ENCODE measurements at places on chromosomes 13 and 19.

- DNase-seq: no peak
Measured at GRCh38 chr13:35046587-35046986, 104.5 kb downstream of the NBEA start.

GRCh38 chr19:47458672-47459071, 13.0 kb downstream of the SLC8A2 start:
- DNase-seq: no peak

- no peak for DNase-seq
Measured at GRCh38 chr13:43546251-43546650, 240.5 kb downstream of the ENOX1 start.

- DNase-seq: no peak
Measured at GRCh38 chr19:17580470-17581144, 25.2 kb downstream of the COLGALT1 start.

GRCh38 chr13:109718726-109719125, 67.7 kb downstream of the IRS2 start:
- no peak for DNase-seq

- DNase-seq: peak; percentile 47
Measured at GRCh38 chr13:23621316-23621645, 51.1 kb downstream of the TNFRSF19 start.

DNA sequence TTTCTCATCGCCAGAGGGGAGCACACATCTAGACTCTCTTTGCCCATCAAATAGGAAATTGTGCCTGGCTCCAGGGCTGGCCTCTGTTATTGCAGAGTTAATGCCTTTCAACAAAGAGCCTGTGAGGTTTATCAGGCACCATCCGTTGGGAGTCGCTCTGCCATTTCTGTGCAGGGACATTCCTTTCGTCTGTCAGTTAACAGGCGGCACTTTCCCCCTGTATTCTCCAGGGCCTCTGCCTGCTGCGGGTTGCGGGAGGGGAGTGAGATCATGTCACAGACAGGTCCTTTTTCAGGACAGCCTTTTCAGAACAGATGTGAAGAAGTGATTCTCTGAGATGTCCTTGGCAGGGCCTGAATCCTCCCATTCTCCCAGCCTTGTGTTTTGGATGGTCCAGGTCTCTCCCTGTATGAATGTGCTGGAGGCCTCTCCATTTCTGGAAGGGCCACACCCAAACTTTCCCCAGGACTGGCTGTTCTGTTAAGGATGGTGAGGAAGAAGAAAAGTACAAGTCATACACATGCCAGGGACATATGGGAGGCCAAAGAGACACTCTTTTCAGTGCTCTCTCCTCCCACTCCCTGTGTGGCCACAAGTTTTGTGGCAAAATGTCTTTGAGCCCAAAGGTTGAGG, 14.9 kb downstream of the SERP2 start:
- DNase-seq: no peak

- DNase-seq: no peak
Measured at GRCh38 chr13:40076765-40077362, 421.4 kb downstream of the COG6 start.

GRCh38 chr19:30222992-30223865, 149.0 kb upstream of the ZNF536 start:
- DNase-seq: no peak

GRCh38 chr19:33644284-33644836, 22.6 kb downstream of the CHST8 start:
- DNase-seq: no peak

GRCh38 chr19:13817018-13817614, 21.9 kb downstream of the ZSWIM4 start:
- DNase-seq: no peak
